ENCODE measurements at places on chromosomes 11 and 22.

DNA sequence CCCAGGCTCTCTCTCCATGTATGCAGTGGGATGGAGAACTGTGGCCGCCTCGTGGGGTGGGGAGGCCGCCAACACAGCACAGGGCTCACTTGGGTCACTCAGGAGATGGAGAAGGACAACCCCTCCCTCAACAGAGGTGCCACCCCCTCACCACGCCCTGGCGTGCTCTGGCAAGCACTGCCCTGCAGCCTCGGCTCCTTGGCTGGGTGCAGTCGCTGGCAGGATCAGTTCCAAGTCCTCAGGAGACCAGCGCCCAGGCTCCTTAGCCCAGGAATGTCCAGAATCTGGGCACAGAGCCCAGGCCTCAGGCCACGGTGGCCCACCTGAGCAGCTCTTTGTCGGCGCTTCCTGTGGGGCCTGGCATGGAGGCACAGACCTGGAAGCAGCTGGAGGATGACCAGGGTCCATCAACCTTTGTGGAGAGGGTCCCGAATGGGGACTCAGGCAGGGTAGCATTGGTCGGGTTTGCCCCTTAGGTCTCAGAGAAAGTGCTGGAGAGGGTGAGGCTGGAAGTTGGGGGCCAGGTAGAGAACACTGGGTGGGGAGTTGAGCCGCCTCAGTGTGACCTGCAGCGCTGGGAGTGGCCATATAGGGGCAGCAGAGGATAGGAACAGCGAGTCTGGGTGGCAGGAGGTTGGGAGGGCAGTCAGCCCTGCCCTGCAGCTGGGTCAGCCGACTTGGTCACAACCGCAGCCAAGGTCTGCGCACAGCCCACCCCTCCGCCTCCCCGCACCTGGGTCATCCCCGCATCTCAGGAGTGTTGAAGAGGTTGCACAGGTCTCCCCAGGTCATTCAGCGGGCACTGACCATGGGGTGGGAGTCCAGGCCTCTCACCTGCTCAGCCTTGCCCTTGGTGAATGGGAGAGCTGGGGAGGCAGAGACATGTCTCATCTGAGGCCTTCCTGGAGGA lies 8.2 kb downstream of the SUSD2 start:
- no peak for DNase-seq

- DNase-seq: no peak
Observed at GRCh38 chr11:118263695-118264568, at the start of gene MPZL2. Gene MPZL2, minus strand, starts transcription at chr11:118264297. Its CDS starts 144 bp downstream, at chr11:118264153.

GRCh38 chr11:36385121-36385970 lies 89.3 kb downstream of the PRR5L start:
- no peak for DNase-seq

GRCh38 chr11:121881806-121882205 lies 234.2 kb downstream of the BLID start:
- DNase-seq: peak; percentile 70

GRCh38 chr11:66493130-66493529 lies 12.9 kb downstream of the DPP3 start:
- no peak for DNase-seq
